ENCODE measurements at places on chromosomes 12 and 14.

GRCh38 chr14:67245104-67245503, 3.9 kb downstream of the PALS1 start:
- DNase-seq: no peak

- DNase-seq: no peak
Observed at GRCh38 chr12:92362785-92363184, 217.1 kb upstream of the BTG1 start.

DNA sequence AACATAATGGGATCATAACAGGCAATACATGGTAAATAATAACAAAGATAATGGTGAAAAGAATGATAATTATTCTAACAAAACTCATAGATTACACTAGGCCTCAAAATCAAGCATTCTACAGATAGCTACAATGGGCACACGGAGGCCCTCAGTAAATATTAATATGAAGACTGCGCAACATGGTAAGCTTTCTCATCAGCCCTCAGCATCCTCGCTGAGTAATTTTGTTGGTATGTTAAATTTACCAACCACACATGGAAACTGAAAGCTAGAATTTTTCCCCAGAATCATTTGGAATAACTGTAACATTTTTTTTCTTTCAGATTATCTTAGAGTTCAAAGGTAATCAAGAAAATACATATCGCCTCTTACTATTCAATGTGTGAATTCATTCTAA, 74.2 kb upstream of the PYGL start:
- DNase-seq: no peak

DNA sequence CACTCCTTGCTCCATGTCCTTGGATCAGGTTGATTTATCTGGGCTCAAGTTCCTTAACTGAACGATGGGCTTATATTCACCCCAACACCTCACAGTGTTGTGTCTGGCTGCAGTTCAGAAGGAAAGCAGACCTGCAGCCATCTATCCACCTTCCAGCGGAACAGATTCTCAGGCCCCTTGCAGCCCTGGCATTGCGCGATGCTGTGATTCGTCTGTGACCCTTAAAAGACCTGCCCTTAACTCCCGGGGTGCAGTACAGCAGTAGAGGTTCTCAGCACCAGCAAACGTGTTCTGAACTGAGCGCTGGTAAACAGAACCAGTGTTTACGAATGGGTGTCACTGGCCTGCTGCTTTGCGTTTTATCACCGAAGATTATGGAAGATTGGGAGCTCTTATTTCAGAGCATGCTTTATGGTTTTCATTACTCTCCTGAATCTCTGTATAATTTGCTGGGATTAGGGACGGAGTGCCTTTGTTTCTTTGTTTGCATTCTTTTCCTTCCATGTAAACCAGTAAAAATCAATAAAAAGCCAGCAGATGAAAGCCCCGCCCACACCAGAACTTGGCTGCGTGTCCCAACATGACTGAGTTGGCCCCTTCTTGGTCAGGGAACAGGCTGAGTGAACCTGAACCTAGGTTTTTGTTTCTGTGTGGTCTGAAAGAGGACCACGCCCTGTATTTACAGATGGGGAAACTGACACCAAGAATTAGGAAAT, 286.7 kb upstream of the CRY1 start:
- DNase-seq: no peak

GRCh38 chr12:132614861-132615578, 3.6 kb upstream of the P2RX2 start:
- peak; percentile 85 for DNase-seq

DNA sequence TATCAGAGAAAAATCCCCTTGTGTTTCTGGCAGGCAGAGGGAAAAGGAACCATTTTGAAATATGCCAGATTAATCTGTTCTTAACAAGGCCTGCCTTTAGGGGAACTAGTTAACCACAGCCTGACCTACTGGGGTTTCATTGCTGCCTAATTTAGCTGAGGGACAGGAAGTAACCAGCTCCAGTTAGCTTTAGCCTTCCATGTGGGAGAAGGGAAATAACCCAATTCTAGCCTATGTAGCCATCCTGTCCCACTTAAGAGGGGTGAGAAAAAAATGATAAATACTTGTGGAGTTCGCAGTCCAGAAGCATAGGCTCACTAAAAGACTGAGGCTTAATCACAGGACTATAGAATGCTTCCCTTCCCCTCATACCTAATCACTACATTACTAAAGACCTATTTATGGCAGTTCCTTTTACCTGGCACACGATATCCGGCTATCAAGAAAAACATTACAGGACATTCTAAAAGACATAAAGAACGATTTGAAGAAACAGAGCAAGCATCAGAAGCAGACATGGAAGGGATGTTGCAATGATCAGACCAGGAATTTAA, 22.8 kb downstream of the COX8C start:
- DNase-seq: no peak

DNA sequence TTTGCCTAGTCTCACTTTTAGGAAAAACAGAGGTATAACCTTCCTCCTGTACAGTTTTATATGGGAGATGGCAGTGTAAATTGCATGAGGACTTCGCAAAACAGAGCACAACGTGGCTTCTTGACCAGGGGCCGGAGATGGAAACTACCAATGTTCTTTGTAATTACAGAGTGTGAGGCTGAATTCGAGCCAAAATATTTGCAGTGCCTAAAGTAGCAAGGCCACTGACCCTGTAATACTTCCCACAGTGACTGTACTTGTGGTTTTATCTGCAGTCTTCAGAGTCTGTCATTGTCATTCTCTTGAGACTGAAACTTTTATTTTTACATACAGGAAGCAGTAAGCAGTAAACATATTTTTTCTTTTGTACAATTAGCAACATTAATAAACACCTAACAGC, 98.9 kb downstream of the RERG start:
- no peak for DNase-seq

DNA sequence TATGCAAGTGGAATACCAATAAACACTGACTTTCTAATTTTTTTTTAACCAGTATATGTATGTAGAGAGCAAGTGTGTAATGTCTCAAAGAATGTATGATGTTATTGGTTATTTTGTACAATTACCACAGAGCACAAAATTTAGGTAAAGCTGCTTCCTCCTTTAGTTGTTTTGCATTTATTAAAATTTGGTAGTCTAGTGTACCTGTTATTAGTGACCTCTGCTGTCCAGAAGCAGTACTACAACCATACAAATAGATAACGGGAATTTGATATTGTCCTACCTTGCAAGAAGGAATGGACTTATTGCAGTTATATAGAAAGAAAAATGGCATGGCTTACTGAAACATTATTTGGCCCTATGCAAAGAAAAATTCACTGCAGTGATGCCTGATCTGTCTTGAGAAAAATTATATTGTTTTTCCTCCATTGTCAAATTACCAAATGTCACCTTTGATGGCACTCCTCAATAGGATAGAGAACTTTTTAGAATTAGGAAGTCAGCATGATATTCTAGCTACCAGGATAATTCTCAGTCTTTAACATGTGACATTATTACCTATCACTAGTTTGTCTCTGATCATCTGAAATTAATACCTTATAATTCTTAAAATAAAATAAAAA, 153.9 kb upstream of the RMST start:
- DNase-seq: no peak

- DNase-seq: no peak
Observed at GRCh38 chr14:100306998-100307765, 938 bp upstream of the SLC25A29 start.

Data from activated naive CD8-positive, alpha-beta T cell treated with anti-CD3 and anti-CD28 coated beads, Interleukin-2, amount 10 ng/mL, durations not matched to agents 7 days and 5 days (primary cell).